ENCODE measurements at places on chromosomes 11 and 22. TPM values are rescaled to one million over a fixed set of nuclear protein-coding genes. Genes with fewer than 3 reads are reported as not detected.
A peak's percentile ranks its signal among the peaks of the same experiment; 100 is the strongest.

GRCh38 chr11:43359422-43359818 lies 700 bp downstream of the TTC17 start:
- DNase-seq: peak; percentile 23

The OR10A2 gene
- total RNA-seq: not detected

GRCh38 chr22:42615092-42615859 lies 593 bp upstream of the POLDIP3 start:
- peak; percentile 96 for DNase-seq

The FAT3 gene
- not detected for total RNA-seq

The OSM gene
- not detected for total RNA-seq

The OR4D11 gene
- not detected for total RNA-seq

- DNase-seq: no peak
Observed at GRCh38 chr11:64373598-64373974, 14.6 kb downstream of the RPS6KA4 start.

DNA sequence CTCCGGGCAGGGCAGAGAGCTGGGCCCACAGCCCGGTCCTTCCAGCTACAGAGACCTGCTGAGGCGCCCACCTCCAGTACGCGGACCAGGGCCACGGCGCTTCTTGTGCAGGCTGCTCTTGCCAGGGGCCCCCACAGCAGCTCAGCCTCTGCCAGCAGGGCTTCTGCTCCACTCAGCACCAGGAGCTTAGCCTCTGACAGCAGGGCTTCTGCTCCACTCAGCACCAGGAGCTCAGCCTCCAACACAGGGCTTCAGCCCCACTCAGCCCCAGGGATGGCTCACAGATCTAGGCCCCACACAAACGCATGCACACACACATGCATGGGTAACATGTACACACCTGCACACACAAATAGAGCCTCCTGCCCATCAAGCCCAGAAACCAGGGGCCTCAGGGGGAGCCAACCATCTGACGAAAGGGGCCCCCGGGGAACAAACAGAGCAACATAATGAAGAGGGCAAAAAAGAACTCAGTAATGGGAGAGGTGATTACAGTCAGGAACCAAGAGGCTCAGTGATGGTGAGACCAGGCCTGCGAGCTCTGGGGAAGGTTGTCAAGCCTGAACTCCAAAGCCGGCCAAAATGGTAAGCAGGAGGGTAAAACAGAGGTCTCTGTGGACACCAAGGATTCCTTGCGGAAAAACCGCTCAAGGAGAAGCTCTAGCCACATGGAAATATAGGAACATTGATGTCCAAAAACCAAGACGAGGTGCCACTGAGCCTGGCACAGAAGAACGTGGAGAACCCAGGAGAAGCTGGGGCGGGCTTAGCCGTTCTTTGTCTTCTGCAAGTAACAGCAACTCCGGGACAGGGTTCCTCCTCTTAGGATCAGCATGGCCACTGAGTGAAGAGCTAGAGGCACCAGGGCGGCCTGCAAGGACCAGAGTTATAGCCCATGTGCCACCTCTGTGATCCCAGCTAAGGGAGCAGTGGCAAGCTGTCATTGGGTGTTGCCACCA lies 46.5 kb downstream of the GNB1L start:
- DNase-seq: no peak

The DCDC1 gene
- total RNA-seq: not detected

- DNase-seq: no peak
Observed at GRCh38 chr22:45179276-45180049, 15.7 kb downstream of the NUP50 start.

The IGLL1 gene
- total RNA-seq: not detected

The C11orf91 gene
- 1.0 TPM for total RNA-seq

GRCh38 chr11:29184939-29185890 lies 831.6 kb downstream of the KCNA4 start:
- peak; percentile 66 for DNase-seq

- DNase-seq: no peak
Observed at GRCh38 chr11:36013950-36014897, 70.4 kb downstream of the LDLRAD3 start.

DNA sequence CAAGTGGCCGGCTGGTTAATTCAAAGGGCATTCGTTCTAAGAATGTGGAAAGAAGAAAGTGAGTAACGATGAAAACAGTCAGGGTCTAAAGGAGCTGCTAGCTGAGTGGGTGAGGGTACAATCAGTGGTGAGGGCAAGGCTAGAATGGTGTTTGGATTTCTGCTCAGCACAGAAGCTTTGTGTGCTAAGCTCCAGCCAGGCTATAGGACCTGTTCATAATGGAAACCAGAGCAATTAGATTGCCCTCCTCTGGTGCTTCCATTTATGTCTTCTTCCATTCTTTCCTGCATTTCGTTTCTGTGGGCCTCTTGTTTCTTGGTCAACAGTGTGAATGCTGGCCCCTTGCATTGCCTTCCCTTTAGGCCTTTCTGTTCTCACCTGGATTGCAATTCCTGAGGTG lies 572.9 kb upstream of the CHORDC1 start:
- DNase-seq: no peak

- no peak for DNase-seq
Observed at GRCh38 chr11:27295928-27296327, 67.1 kb downstream of the CCDC34 start.

The CSTF3 gene
- total RNA-seq: 18.5 TPM

GRCh38 chr11:852762-853161 lies 10.1 kb downstream of the TSPAN4 start:
- DNase-seq: no peak

GRCh38 chr11:88402192-88402715 lies 64.7 kb upstream of the CTSC start:
- DNase-seq: peak; percentile 78

- DNase-seq: no peak
Observed at GRCh38 chr11:6197466-6198200, 1.4 kb upstream of the OR52W1 start.

The PGA5 gene
- total RNA-seq: not detected

DNA sequence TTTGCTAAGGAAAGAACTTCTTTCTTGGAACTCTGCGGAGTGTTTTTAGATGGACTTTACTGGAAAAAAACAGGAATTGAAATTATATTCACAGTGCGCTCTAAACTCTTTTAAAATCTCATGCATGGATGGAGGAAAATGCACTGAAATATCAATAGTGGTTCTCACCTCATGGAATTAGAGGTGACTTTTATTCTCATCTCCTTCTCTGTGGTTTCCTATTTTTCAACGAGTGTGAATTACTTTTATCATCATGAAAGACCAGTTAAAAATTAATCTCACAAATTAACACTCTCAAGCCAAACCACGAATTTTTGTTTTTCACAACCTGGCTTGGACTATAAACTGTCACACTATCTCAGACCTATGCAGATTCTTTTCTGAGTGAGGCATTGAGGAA lies 16.6 kb downstream of the BMAL1 start:
- DNase-seq: no peak

GRCh38 chr11:18972336-18972735 lies 33.1 kb upstream of the MRGPRX1 start:
- no peak for DNase-seq

The OR4C5 gene
- not detected for total RNA-seq

The RFPL3 gene
- total RNA-seq: not detected

The OR51B2 gene
- 0.11 TPM for total RNA-seq

The ADM2 gene
- 1.8 TPM for total RNA-seq

DNA sequence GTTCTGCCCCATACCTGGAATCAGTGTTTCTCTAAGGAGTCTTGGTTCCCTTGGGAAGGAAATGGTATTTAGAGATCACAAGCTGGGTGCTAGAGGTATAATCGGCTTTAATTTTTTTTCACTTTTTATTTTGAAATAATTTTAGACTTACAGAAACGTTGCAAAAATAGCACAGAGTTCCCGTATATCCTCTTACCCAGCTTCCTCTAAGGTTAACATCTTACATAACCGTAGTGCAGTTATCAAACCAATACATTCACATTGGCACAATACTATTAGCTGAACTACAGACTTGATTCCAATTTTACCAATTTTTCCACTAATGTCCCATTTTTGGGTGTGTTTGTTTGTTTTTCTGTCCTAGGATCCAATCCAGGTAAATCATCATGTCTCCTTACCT lies 63.8 kb downstream of the RBX1 start:
- DNase-seq: no peak

DNA sequence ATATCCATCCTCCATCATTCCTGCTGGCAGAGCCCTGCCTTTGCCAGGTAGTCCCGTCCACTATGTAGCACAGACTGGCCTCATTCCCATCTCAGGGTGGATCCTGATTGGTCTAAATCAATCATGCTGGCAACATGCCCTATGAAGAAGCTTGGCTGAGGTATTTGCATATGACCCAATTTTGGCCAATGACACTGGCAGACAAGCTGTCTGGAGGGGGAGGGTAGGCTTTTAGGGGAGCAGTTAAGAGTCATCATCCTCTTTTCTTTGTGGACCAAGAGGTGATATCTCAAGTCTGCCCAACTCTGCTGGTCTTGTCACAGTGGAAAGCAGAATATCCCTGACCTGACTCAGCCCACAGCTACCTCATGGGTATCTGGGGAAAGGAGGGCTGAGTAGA lies 5.1 kb downstream of the CCDC89 start:
- no peak for DNase-seq

The MYEOV gene
- total RNA-seq: 59.0 TPM

DNA sequence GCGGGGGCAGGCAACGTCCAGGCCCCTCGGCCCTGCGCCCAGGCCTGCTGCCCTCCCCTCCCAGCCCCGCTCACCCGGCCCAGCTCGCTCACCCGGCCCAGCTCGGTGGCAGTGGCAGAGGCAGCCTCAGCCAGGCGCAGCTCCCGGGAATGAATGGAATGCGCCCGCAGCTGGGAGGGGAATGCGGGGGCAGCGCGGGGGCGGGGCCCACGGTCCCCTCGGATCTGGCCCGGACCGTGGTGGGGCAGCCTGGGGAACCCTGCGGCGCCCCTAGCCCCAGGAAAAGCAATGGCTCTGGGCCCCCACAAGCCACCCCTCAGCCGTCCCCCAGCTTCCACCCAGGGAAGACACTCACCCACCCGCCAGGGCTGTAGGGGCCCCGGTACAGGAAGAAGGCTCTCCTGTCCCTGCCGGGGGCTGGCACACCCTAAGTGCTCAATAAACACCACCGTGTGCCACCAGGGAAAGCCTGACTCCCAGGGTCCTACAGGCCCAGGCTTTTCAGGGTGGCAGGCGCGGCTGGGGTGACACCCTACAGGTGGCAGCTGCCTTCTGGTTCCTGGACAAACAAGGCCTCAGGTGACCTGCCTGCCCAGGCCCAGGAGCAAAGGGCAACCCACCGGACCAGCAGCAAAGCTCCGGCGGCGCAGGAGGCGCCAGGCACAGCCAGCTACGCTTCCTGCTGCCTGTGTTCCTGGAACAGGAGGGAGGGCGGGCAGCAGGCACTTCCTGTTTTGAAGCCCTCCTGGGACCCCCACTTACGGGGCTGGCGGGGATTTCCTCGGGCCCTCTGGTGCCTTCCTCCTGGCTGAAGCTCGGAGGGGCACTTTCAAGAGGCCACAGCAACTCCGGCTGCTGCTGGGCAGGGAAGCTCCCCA lies 13.8 kb downstream of the PLXNB2 start:
- DNase-seq: peak; percentile 71

GRCh38 chr11:72114570-72114969 lies 2.1 kb upstream of the ANAPC15 start:
- no peak for DNase-seq

DNA sequence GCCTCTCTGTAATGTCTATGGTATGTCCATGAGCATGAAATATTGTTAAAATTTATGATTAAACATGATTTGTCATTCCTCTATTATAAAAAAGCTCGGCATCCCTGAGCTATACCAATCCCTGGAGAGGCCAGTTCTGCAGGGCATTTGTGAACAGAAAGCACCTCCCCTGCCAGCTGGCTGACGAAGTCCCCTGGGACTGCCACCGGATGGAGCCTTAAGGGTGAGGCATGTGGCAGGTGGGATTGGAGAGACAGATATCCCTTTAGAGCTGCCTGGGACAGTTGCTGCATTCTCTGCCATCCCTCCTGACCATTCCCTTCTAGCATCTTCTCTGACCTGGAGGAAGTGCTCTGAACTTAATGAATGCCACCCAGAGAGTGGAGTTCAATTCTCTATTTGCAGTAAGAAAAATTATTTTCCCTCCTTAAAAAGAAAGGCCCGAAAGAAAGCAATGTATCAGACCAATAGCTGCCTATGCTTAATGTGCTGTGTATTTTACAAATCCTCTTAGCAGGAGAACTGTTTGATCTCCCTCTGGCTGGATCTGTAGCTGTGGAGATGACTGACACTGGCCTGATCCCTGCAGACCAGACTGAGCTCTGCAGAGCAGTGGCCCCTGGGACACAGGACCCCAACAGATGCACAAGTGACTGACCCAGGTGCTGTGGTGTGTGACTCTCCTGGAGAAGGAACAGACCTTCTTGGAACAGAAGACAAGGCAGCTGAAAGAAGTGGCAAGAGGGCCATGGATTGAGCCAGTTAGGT lies 219.0 kb upstream of the NAV2 start:
- no peak for DNase-seq

The SAA4 gene
- total RNA-seq: not detected

- DNase-seq: no peak
Observed at GRCh38 chr11:413120-414081, 1.4 kb downstream of the SIGIRR start.

GRCh38 chr22:49522582-49523373 lies 304.9 kb downstream of the BRD1 start:
- DNase-seq: peak; percentile 27

- DNase-seq: no peak
Observed at GRCh38 chr11:124050748-124051147, 9.6 kb upstream of the OR10G7 start.

The PTGDR2 gene
- 0.06 TPM for total RNA-seq

GRCh38 chr22:43948836-43949406 lies 6.3 kb upstream of the SAMM50 start:
- no peak for DNase-seq

DNA sequence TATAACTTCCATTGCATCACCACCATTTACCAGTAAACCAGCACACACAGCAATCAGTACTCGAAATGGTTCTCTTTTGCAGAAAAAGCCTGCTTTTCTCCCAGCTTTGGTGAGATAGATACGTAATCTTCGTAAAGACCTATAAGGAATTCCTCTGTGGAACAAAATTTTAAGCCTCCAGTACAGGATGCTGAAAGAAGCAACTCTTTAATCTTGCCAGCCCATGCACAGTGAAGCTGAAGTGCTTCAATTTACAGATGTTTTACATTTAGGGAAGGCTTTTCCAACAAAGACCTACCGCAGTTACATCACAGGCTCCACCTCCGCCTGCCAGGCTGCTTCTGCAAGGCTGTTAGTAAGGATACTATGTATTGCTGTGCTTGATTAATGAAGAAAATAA lies 1.9 kb downstream of the ELMOD1 start:
- DNase-seq: no peak

- peak; percentile 96 for DNase-seq
Observed at GRCh38 chr11:102120437-102120973, 10.3 kb downstream of the YAP1 start.

The OR2AG2 gene
- not detected for total RNA-seq
